Activated naive CD8-positive, alpha-beta T cell treated with anti-CD3 and anti-CD28 coated beads, Interleukin-2, amount 10 ng/mL, durations not matched to agents 7 days and 5 days (primary cell): ENCODE measurements at places on chromosomes 2 and 18. TPM values are rescaled to one million over a fixed set of nuclear protein-coding genes. Genes with fewer than 3 reads are reported as not detected.

DNA sequence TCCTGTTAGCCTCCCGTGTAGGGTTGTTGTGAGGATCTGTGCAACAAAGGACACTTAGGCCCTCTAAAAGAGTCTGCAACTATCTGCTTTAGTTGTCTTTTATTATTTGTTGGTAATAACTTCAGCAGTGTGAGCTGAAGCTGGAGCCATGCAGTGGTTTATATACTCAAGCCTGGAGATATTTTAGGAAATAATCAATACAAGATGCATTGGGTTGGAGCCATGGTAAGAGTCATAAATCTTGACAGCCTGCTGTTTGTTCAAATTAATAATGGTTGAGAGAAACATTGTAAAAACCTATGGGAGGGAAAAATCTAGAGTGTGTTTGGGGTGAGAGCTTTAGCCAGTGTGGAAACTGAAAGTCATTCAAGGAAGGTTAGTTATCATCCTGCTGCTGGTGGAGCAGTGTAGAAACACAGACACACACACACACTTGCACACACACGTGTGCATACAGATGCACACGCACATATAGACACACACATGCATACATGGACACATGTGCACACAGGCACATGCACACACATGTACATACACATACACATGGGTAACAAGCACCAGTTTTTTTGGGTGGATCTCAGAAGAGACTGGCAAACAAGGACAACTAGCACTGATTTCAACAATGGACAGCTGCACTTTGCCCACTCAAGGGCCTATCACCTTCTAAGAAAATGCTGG, 51.0 kb downstream of the ACOXL start:
- DNase-seq = no peak

DNA sequence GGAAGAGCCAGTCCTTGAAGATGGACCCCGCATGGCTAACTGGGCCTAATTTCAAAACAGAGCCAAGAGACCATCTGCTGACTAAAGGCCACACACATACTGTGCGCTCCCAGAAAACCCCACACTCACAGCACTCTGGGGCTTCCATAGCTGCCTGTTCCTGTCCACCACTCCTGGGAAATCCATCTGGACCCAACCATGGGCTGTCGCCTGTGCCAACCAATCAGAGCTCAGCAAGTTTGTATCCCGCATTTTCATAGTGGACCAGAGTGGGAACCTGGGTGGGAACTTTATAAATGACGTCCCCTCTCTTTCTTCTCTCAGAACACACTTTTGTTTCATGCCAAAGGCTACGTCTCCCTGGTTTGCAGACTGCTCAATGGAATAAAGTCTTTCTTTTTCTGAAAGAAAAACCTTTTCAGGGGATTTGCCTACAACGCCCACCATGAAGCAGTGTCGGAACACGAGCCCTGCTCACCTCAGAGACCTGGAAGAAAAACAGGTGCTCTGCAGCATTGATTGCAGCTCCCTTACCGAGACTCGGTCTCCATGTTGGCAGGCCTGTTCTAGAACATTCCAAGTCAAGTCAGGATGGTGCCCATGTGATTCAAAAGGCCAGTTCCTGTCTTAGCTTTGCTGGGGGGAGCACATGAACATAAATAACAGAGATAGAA, 137.2 kb upstream of the GPC1 start:
- DNase-seq = no peak

RNF144A gene
- total RNA-seq = 78.7 TPM

DNA sequence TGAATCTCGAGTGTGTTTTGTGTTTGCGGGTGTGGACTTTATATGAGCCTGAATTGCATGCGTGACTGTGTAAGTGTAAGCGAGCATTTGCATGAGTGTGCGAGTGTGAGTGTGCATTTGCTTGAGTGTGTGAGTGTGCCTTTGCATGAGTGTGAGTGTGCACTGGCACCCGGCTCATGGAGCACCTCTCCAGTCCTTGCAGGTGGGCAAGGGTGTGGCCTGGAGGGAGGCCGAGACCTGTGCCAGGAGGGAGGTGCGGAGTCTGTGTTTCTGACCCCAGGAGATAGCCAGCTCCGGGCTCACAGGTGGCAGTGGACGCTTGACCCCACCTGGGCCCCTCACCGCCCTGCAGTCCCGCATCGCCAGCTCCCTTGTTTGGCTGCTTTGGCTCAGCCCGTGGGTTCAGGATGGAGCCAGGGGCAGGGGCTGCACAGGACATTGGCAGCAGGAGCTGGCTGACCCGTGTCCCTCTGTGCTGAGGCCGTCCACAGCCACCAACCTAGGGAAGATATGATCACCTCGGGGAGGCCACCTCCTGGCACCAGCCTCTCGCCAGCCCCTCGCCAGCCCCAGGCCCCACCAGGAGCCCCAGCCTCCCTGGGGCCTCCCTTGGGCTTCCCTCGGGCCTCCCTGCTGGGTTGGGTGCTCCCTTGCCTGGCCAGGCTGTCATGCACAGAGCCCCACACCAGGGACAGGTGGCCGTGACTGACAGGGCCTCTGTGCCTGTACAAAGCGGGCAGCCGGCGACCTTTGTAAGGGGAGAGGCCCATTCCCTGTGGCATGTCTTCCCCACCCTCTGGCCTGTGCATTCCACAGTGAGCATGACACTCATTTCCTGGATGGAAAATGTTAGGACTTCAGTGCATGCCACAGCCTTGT, 81.6 kb downstream of the PTGR3 start:
- DNase-seq = no peak

DNA sequence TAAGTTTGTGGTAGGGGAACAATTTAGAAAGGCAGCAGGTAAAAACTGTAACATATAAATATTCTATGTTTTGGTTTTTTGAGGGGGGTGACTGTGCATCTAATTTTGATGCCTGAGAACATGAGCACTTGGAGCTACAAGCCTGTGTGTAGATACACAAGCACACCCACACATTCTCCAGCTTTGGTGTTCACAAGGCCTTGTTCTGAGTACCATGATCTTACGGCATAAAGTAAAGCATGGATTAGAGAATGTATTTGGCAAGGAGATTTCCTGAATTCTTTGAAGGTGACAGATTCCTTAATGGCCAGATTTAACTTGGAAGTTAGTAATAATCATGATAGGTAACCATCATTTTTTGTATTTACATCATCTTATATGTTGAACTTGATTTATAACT, 42.7 kb downstream of the MAP3K20 start:
- no peak for DNase-seq

UGT1A4 gene
- not detected for total RNA-seq

TMEM37 gene
- total RNA-seq = not detected

SLC9A4 gene
- 0.06 TPM for total RNA-seq

ITGB1BP1 gene
- total RNA-seq = 104 TPM

- DNase-seq = no peak
Measured at GRCh38 chr2:28375742-28376631, 16.7 kb upstream of the FOSL2 start.
